ENCODE measurements at places on chromosomes 4 and X. TPM values are rescaled to one million over a fixed set of nuclear protein-coding genes. Genes with fewer than 3 reads are reported as not detected.
A peak's percentile ranks its signal among the peaks of the same experiment; 100 is the strongest.

DNA sequence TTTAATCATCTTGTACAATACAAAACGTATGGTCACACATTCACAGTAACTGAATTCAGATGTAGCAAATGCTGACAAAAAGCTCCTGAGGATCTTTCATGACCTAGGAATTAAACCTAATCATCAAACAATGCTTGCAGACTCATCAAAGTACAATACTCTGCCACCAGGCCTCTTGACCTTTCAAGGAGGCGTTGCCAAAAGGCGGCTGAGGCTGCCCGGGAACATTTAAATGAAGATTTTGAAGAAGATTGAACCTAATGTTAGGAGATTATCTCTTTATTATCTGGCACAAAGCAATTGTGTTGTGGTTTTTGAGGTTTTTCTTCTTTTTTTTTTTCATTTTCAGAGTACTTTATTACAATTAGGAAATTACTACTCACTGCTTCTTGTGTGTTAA, 340.5 kb downstream of the GALNTL6 start:
- no peak for DNase-seq

DNA sequence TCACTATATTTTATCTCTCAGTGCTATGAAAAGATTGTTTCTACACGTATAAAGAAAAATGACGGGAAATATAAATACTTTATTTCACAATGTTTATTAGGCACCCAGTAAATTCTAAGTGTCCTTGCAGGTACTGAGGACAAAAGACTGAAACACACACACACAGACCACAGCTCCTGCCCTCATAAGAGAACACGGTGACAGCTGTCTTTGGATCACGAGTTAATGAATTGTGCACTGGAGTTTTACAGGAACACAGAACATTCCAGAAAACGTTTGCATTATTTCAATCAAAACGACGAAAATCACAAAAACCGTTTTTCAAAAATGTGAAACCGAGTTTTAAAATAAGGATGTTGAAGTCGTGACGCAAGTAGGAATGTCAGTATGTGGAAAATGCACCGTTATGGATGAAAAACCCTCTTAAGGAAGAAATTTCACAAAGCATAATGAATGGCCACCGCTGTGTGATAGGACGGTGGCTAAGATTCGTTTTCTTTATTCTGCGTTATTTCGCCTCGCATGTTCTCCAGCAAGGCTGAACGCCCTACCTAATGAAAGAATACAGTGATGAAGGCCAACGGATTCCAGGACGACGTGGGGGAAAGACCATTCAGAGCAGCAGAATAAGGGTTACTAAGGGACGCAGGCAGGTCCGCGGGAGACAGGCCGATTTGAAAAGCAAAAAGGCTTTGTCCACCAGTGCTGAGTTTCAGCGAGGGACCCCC, 24.2 kb downstream of the FAM156A start:
- DNase-seq = no peak

DNA sequence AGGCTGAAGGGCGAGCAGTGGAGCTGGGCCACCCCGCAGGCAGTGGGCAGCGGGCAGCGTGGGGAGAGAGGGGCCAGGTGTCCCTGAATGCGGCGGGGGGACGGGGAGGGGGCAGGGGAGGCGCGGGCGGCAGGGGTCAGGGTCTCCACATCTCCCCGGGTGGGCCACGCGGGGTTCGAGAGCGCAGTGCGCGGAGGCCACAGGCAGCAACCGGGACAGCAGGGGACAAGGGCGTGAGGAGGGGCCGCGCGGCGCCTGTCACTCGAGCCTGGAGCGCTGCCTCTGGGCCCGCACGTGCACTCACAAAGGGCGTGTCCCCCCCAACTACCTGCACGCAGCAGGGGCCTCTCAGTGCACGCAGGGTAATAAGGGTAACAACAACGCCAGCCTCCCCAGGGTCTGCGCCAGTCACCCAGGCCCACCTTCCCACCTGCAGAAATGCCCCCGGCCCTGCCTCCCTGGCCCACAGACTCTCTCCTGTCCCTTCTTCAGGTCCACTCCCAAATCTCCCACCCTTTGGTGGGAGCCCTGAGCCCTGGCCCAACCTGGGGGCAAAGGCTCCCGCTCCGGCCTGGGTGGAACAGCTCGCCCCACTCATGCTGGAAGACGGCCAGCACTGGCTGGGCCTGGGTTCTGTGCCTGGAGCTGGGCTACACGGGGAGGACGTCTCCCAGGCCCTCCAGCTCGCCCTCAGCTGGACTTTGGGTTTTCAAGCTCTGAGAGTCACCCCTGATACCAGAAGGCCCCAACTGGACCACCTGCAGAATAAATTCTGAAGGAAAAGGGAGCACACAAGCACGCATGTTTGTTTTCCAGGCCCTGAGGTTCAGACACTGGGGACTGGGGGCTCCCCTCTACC, 53.2 kb downstream of the ZFYVE28 start:
- DNase-seq = no peak

DNA sequence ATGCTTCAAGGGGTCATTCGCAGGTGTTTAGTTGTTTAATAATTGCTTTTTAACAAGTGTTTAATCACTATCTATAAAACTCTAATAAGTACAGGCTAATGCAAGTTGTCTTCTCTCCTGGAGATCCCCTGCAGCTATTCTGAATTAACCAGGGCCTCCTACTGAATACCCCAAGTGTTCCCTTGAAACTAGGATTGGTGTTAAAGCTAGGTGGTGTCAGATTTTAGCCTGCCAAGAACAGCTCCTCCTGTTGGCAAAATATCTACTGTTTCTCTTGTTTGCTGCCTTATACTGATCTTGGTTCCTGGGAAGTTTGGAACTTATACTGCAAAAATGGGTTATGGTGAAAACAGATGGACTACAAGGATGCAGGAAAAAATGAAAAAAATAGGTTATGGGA, 26.1 kb upstream of the TMEM154 start:
- DNase-seq = no peak

- DNase-seq = no peak
These were observed 442.7 kb downstream of the RAPGEF2 start for GRCh38 chr4:159545556-159545955.

- DNase-seq = no peak
These were observed 345.9 kb upstream of the NOCT start for GRCh38 chr4:138669479-138670315.

- DNase-seq = no peak
These were observed 26.4 kb upstream of the REPS2 start for GRCh38 chrX:16920075-16920474.

- DNase-seq = no peak
These were observed 1.1 kb upstream of the STX18 start for GRCh38 chr4:4542774-4543485.

Gene UNC5C
- total RNA-seq = 8.4 TPM

GRCh38 chr4:29131304-29131703, 1588.9 kb upstream of the PCDH7 start:
- DNase-seq = no peak

- no peak for DNase-seq
These were observed 30.8 kb upstream of the MXD4 start for GRCh38 chr4:2292646-2293108.

GRCh38 chrX:72230290-72230689, 8.5 kb downstream of the ERCC6L start:
- no peak for DNase-seq

DNA sequence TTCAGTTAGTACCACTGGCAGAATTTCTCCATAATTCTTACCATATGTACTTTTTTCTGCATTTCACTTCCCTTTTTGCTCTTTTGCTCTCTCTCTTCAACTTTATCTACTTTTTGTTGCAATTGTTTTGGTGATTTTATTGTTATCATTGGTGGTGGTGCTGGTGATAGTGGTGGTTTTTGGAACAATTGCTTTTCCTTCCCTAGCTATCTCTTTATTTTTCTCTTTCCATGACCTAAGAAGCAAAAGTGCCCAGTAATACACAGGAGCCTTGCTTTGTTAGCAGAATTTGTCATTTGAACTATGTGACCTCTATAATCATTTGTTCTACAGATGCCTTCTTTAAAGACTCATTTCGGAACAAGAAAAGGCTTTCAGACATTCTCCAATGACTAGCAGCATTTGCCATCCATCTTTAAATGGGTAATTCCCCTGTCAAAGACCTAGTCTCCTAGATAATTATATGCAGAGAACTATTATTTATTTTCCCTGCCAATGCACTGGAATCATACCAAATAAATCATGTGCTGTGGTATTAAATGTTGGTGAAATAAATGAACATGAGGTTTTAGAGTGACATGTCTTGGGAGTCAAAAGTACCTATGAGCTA, 154.5 kb downstream of the GASK1B start:
- no peak for DNase-seq

- DNase-seq = peak; percentile 73
These were observed 61.7 kb downstream of the MAML3 start for GRCh38 chr4:140092094-140092851.

GRCh38 chrX:131762802-131763234, 218.9 kb downstream of the OR13H1 start:
- DNase-seq = peak; percentile 15

- DNase-seq = no peak
These were observed 6.7 kb upstream of the SH3BP2 start for GRCh38 chr4:2786152-2786671.

- DNase-seq = no peak
These were observed 79.8 kb downstream of the NYX start for GRCh38 chrX:41526925-41527324.

Gene TECRL
- 773 TPM for total RNA-seq

- DNase-seq = no peak
These were observed 12.7 kb downstream of the ADGRL3 start for GRCh38 chr4:61212788-61213187.

Gene DHX15
- 61.9 TPM for total RNA-seq

Gene TGIF2LX
- not detected for total RNA-seq

Gene PAGE2B
- total RNA-seq = not detected

DNA sequence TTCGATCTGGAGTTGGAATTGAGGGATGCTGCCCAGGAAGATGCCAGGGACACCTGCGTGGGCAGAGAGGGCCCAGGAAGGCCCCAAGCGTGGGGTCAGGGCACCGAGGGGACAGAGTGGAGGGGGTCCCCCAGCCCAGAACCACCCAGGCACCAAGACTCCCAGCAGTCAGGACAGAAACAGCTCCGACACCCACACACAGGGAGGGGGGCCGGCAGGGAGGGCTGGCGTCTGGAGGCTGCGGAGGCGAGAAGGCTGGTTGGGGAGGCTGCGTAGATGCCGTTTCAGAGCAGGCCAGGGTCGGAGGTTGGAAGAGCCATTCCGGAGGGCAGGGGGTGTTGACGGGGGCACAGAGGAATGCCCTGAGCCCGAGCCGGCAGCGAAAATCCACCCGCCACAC, 23.6 kb downstream of the ATP5ME start:
- DNase-seq = no peak

Gene CT83
- not detected for total RNA-seq

DNA sequence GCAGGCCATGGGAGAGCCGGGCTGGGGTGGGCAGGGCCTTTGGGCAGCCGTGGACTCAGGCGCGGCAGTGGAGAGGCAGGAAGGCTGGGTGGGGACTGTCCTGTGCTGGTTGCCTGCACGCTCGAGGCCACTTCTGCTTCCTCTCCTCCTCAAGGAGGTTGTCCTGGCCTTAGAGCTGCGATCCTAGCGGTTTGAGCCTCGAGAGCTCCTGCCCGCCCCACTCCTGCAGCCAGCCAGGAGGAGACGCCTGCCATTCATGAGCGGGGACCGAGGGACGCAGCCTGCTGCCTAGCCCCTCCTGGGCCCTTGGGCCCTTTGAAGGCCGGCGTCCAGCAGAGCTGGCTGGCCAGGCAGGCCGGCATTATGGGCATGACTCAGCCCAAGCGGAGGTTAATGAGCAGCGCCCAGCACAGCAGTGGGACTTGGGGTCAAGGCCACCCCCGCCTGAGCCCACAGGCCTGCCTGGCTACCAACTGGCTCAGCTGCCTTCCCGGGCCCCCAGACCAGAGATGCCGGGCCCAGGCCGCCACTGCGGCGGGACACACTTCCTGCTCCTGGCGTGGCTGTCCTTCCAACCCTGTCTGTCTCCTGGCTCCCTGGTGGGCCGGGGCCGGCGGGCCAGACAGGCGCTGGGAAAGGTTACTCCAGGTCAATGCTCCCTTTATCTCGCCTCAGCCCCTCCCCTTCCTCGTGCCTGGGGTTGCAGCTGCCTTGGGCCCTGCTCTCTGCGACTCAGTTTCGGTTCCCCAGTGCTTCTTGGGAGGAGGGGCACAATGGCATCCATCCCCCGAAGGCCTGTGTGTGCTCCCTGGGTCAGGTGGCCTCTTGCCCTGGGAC, 1.8 kb downstream of the ABCD1 start:
- peak; percentile 90 for DNase-seq

DNA sequence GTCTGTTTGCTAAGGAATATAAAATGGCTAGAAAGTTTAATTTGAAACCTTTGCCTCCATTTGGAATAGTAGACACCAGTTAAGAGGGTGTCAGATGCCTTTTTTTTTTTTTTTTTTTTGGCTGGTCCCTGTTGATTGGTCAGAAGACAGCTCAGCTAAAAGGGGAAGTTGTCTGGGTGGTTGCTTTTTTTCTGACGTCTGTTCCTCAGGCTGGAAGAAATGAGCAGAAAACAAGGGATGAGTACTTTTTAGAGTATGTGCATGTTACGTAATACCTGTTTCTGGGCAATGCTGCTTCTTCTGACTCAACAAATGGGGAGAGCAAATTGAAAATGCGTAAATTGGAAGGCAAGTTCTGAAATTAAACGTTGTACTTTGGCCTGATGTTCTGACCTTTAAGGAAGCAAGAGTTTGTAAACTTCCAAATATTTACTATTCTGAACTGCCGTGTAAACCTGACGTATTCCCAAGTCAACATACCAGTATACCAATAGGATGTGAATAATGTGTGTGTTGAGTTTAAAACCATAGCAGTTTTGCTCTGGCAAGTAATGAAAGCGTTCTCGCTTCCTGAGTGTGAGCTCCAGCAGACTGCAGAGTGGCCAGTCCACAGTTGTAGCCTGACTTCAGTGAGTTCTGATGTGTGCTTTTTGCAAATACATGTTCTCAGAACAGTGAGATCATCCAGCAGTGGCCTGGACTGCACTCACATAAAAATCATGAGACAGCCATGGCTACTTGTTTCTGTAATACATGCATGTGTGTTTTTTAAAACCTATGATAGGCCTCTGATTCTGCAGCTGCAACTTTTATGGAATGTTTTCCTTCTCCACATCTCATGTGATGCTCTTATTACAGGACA, 1.7 kb downstream of the SAT1 start:
- no peak for DNase-seq

DNA sequence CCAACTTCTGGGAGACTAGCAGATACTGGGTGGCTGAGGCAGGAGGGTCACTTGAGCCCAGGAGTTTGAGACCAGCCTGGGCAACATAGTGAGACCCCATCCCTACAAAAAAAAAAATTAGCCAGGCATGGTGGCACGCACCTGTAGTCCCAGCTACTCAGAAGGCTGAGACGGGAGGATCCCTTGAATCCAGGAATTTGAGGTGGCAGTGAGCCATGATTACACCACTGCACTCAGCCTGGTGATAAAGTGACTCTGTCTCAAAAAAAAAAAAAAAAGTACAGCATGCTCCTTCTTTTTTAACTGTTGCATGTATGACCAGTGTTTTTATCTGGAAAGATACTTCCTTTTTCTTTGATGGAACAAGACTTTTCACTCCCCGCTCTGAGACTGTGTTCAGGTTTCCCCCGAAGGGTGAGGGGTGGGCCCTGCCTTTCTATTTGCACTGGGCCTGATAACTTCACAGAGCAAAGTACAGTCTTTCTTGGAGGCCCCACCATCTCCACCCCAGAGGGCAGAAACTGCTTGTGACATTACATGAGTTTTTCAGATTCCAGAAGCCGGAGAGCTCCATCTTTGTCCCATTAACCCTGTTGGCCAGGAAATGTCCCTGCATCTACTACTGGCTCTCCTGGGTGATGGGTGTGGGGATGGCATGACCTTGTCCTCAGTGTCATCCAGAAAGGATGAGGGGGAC, 35.2 kb downstream of the NYX start:
- DNase-seq = no peak

GRCh38 chrX:120380699-120381098, 18.8 kb downstream of the ATP1B4 start:
- no peak for DNase-seq

GRCh38 chr4:80188801-80189458, 8.4 kb upstream of the PRDM8 start:
- DNase-seq = no peak

- DNase-seq = no peak
These were observed 5.4 kb downstream of the STBD1 start for GRCh38 chr4:76311896-76312331.
